ENCODE measurements at places on chromosomes 6 and 20.

DNA sequence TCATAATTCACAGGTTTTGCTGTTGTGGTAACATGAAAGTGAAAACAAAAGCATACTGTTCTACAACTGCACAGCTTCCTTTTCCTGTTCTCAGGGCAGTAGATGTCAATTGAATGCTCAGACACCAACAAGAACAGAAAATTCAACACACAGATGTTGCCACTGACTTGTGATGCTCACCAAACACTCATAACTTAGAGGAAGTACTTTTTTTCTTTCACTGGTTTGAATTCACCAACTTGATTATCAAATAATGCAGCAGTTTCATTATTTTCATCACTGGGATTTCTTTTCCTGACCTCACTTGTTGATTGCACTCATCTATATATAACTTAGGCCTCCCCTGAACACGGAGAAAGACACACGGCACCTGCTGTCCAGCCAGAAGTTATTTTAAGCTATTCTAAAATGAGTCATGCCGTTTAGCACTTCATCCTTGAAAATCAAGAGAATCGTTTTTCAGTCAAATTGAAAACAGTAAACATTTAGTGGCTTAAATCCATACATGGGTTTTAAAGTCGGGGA, 949 bp downstream of the TXLNB start:
- peak; percentile 88 for DNase-seq

GRCh38 chr6:29995340-29995777, 53.0 kb downstream of the HLA-A start:
- DNase-seq, result no peak

DNA sequence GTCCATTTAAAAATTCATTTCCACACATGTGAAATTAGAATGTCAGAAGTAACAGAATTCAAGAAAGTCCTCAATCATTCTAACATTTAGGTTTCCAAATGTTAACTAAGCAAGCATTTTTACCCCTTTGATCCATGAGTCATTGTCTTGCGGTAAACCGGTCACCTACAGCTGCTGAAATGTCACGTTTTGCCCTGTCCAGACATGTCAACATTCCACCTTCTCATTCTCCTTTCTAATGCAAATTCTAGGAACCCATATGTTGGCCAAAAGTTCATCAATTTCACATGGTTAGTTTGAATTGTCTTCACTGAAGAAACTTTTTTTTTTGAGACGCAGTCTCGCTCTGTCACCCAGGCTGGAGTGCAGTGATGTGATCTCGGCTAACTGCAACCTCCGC, 117.2 kb downstream of the IPCEF1 start:
- no peak for DNase-seq

GRCh38 chr6:43772681-43773049, 2.7 kb downstream of the VEGFA start:
- no peak for DNase-seq

GRCh38 chr20:53865901-53866793, 204.2 kb downstream of the BCAS1 start:
- no peak for DNase-seq

GRCh38 chr6:141580131-141580530, 552.6 kb upstream of the GJE1 start:
- no peak for DNase-seq

DNA sequence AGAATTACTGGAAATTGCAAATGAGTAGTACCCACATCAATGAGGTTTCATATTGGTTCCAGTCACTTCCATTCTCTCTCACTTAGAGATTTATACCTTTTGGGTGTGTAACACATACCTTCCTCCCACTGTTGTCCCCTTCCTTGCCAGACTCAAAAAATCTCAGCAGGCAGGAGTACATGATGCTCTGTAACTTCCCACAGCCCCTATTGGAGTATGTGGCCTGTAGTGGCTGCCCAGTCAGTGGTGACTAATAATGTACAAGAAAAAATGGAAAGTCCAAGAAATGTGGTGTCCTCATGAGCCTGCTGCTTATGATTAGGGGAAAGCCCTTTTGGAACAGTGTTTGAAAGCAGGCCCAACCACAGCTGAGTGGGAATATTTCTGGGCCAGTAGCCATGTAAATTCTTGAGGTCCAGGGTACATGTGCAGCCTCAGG, 312.0 kb downstream of the ZFAND3 start:
- no peak for DNase-seq

DNA sequence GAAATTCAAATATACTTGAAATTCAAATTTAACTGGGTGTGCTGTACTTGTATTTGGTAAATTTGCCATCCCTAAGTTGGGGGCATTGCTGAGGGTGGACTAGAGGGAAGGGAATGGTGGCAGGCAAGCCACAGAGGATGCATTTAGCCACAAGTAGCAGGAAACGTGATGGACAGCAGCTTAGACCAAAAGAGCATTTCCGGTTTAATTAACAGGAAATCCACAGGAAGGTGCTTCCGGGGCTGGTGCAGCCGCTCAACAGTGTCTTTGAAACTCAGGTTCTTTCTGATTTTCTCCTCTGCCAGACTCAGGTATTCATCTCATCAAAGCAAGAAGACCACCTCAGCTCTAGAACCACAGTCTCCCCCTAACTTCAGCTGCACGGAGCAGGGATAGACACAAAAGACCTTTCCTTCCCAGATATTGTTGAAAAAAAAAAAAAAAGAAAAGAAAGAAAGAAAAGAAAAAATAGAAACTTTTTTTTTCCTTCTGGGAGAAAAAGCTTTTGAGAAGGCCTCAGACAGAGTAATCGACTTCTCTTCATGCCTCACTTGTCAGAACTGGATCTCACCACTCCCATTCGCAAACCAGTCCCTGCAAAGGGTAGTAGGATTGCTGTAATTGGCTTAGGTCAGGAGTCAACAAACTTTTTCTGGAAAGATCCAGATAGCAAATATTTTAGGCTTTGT, 8.0 kb upstream of the BCAS1 start:
- no peak for DNase-seq

GRCh38 chr6:149140910-149141290, 176.6 kb upstream of the TAB2 start:
- peak; percentile 65 for DNase-seq

GRCh38 chr20:52294106-52294628, 102.6 kb upstream of the ZFP64 start:
- no peak for DNase-seq

DNA sequence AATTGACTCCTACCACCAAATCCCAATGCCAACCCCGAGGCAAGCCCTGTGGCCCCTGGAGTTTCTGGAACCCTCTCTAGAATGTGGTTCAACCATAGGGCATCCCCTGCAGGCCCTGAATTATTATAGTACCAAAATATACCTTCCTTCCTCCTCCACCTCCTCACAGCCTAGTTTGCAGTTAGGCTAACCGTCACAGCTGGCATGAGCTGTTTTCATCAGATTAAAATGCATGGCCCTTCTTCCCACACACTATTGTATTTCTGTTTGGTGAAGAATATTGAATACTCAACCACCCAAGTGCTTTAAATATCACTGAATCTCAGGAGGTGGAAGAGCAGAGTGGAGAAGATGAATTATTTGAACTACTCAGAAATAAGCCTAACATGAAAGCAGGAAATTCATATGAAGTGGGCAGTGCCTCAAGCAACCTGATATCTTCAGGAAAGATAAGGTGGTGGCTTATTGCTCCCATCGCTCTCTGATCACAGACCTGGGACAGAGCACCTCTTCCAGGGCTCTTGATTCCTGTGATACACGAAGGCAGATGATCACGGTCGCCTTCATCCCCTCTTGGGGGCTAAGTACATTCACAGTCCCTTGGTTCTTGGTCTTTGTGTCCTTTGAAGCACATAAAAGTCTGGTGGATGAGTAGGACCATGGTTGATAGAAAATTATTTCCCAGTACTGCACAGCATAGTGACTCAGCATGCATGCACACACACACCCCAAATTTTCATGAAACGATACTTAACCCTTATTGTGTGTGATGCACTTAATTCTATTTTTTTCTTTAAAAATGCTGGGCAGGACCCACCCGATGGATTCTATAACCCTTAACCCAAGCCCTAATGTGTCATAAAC, 90.9 kb downstream of the PSMG4 start:
- no peak for DNase-seq

- no peak for DNase-seq
These were observed 93.3 kb downstream of the CDH22 start for GRCh38 chr20:46214824-46215488.

- no peak for DNase-seq
These were observed 156.8 kb upstream of the SALL4 start for GRCh38 chr20:51959066-51959542.

DNA sequence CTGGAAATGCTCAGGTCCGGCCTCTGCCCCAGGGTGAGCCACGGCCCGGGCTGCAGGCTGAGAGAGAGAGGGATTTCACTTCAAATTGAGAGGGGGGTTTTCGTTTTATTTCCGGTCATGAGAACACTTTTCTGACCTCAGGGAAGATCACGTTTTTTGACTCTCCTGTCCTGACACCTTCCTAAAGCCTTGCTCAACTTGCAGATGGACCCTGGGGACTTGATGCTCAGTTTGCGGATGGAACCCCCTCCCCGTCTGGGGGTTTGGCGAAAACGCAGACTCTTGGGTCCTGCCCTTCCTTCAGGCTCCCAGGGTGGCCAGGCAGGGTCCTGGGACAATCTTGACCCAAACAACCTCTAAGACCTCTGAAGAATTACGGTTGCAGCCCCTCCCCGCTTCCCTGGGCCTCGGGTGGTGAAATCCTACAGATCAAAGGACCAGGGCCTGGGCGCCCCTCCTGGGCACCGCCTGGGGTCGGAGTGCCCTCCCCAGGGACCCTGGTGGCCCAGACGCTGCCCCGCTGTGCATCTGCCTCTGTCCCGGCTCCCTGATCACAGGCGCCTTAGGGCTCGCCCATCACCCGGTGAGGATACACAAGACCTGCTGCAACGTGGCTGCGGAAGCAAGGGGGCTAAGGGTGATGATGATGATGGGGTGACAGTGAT, 148.2 kb downstream of the ERMARD start:
- no peak for DNase-seq

GRCh38 chr6:24755279-24755678, 19.5 kb upstream of the GMNN start:
- no peak for DNase-seq

- no peak for DNase-seq
These were observed 532.8 kb downstream of the GRIK2 start for GRCh38 chr6:101926149-101926925.

DNA sequence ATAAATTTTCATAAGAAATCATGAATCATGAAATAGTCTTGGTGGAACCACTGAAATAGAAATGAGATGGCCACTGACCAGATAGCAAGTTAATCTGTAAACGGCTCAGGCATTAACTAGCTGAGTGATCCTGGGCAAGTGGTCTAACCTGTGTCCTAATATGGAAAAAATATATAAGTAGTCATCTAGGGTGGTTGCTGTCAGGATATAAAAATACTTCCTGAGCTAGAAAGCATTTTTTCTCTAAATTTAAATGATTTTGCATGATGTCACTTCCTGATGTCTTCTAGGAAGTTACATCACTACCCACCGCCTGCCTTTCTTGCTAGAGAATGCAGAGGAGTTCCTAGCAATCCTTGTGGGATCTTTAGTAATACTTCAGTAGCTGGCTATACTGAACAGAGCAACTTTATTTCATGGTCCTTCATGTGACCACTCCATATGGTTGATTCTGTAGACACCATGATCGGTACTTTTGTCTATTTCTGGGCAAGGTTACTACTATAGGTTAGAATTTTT, 228.1 kb upstream of the CEP162 start:
- DNase-seq, result no peak

DNA sequence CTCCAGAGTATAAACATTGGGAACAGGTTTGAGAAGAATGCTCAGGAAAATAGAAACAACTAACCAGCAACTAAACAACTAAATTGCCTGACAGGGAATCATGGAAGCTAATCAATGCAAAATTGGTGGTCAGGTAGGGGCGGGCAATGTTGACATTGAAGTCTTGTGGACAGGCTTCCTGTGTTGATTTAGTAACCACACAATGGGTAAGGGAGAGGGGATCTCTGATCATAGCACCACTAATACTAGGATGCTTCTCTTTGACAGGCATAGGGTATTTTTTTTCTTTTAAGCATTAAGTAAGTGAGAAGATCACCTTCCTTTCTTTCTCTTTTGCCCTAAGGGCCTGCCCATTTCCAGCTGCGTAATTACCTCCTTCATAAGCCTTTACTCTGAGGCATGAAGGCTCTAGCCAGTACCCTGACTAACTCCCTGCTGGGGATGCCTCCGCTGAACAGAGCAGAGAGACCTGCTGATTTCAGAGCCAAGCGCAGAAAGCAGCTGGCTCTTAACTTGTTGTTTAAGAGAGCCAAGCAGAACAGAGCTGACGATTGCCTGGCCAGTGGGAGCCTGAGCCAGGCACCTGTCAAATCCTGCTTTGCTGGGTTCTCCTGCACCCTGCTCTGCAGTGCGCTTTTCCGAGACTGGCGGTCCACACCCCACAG, 118.7 kb downstream of the BMP2 start:
- no peak for DNase-seq

DNA sequence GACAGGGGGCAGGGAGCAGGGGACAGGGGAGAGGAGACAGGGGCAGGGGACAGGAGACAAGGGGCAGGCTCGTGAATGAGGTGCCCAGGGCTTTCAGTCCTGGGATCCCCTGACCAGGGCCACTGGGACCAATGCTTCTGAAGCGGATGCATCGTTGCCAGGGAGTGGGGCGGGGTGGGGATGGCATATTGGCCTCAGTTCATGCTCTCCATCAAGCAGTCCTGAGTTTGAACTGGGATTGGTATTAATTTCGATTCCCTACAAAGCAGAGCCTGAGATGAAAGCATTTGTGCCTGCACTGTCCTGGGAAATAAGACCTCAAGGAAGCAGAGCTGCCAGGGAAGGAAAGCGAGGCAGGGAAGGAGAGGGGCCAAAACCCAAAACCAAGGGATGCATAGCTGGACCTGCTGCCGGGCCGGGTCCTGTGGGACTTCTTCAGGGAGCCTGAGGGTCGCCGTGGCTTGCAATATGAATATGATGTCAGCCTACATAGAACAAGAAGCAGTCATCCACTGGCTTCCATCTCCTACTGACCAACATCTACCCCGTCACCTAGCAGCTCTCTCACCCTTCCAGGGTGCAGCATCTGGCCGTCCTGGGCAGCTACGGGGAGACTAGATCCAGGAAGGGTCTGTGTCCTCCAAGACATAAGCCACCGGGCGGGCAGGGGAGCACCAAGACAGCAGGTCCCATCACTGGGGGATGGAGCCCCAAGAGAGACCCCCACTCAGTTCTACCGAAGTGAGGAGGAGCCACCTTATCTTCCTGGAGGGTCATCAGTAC, 233.3 kb downstream of the SYNDIG1 start:
- no peak for DNase-seq

- no peak for DNase-seq
These were observed 95.0 kb upstream of the FAM184A start for GRCh38 chr6:119173249-119174084.

Data from GM12878 (cell line).